Activated CD8-positive, alpha-beta memory T cell treated with anti-CD3 and anti-CD28 coated beads for 1 hour (primary cell): ENCODE measurements at places on chromosomes 5 and 9.

DNA sequence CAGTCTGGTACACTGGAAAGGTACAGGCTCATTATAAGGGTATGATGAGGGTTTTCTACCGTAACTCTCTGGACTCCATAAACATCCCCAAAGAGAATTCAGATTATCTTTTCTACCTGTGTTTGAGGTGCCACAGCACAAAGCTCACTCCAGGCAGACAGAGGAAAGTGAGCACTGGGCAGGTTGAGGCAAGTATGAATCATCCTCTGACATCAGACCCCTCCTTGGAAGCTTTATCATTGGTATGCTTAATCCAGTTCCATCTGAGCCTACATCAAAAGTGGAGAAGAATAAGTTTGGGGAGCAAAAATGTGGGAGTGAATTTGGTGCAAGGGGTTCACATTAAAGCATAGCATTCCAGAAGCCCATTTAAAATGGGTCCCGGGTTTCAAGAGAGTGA lies 21.7 kb downstream of the C9orf152 start:
- no peak for DNase-seq

GRCh38 chr9:134243778-134244467 lies 79.6 kb upstream of the RNU6ATAC start:
- DNase-seq: no peak

DNA sequence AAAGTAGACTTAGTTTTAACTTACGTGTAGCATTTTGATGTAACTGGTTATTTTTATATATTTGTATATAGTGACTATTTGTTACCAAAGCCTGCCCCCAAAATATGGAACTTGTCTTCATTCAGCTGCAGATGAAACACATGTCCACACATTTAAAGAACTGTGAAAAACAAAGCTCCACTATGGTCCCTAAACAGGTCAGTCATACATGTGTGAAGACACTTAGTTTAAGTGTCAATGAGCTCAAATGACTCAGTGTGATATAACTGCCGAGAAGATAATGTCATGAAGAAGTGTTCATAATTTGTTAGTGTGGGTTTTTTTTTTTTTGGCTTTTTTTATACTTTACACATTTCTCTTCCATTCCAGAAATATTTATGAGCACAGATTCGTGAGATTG lies 28.2 kb downstream of the HAVCR1 start:
- no peak for DNase-seq

- no peak for DNase-seq
Measured at GRCh38 chr5:173689171-173689736, 72.8 kb upstream of the BOD1 start.

- DNase-seq: no peak
Measured at GRCh38 chr5:32837211-32837610, 126.1 kb downstream of the NPR3 start.

GRCh38 chr9:31119890-31120454 lies 1264.5 kb upstream of the ACO1 start:
- DNase-seq: peak; percentile 1

- no peak for DNase-seq
Measured at GRCh38 chr9:14258660-14259239, 55.2 kb downstream of the NFIB start.

- DNase-seq: no peak
Measured at GRCh38 chr9:20331095-20331685, 291.1 kb downstream of the MLLT3 start.

DNA sequence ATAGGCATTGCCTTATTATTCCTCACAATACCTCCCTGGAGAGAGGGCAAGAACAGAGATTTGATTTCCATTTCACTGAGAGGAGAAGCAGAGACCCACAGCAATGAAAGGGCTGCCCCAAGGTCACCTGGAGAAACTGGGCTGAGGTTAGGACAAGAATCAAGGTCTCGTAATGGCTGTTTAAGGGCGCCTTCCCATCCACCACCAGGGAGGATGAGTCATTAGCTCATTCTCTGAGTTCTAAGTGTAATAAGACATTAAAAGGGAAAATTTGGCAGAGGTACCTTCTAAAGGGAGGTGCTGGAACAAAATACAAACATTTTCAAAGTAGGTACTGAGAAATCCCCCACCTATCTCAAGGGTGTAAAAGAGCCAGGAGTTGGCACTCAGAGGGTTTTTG lies 52.6 kb upstream of the TCERG1 start:
- no peak for DNase-seq

DNA sequence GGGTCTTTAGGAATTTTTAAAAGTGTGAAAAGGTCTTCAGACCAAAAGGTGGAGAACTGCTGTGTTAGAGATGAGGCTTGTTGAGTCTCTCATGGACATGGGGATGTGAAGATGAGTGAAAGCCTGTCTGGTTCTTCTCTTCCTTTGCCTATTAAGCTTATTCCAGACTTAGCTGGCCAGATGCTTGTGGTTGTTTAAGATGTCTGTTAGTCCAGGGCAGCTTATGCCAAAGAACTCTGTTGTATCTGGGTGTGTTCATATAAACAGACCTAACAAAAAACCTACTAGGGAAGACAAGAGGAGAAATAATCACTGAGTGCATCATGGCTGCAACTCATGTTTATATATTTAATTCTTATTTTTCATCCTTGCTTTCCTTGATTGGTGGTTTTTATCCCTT lies 57.5 kb upstream of the NCS1 start:
- no peak for DNase-seq

- DNase-seq: no peak
Measured at GRCh38 chr5:112491257-112491656, 72.2 kb upstream of the EPB41L4A start.

GRCh38 chr9:32866273-32866672 lies 82.9 kb downstream of the TMEM215 start:
- DNase-seq: no peak

GRCh38 chr5:168204165-168204564 lies 87.3 kb upstream of the WWC1 start:
- no peak for DNase-seq

- no peak for DNase-seq
Measured at GRCh38 chr9:103680581-103680980, 413.5 kb upstream of the SMC2 start.

GRCh38 chr9:70635790-70636189 lies 221.3 kb upstream of the KLF9 start:
- DNase-seq: no peak

DNA sequence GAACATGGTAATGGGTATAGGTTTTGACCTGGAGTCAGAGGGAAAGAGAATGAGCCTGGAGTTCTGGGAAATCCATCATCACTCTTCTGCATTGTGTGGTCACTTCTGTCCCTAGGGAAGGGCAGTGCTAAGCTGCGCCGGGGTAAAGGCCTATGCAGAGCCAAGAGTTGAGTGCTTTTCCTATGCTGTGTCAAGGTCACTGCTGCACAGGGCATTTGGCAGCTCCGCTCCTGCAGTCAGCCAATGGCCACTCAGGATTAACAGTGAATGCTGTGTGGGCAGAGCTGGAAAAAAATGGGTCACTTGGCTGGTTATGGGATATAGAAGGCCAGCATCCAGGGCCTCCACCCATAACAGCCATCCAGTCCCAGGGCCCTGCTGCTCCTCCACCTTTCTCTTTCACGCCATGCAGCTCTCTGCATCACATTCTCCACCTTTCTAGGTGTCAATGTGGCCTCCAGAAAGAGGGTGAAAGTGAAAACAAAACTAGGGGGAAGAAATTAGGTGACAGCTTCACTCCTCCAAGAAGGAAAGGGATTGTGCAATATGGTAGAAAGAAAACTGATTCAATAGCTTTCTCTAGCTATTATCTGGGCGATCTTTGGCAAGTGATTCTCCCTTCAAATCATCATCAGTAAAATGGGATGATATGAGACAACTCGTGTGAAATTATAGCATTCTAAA lies 279.3 kb upstream of the ANKRD55 start:
- no peak for DNase-seq

- DNase-seq: no peak
Measured at GRCh38 chr9:110095161-110095595, 112.8 kb downstream of the C9orf152 start.

DNA sequence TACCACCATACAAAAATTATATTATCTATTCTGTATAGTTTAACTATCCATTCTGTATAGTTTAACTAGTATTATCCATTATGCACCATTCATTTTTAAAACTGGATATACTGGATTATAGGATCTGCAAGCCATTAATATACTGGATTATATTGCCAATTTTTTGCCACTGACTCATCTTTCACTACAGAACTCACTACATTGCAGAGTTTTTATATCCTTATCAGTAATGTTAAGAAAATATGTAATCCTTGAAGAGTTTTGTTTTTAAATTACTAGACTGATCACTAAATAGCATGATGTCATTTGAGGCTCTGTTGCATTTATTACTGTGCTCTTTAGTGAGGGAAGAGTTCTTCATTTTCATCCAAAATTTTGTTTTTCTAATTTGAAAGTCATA lies 109.8 kb upstream of the SNX2 start:
- no peak for DNase-seq

GRCh38 chr9:19127871-19128500 lies 694 bp upstream of the PLIN2 start:
- no peak for DNase-seq

GRCh38 chr5:177369645-177370440 lies 12.1 kb downstream of the RGS14 start:
- DNase-seq: no peak

DNA sequence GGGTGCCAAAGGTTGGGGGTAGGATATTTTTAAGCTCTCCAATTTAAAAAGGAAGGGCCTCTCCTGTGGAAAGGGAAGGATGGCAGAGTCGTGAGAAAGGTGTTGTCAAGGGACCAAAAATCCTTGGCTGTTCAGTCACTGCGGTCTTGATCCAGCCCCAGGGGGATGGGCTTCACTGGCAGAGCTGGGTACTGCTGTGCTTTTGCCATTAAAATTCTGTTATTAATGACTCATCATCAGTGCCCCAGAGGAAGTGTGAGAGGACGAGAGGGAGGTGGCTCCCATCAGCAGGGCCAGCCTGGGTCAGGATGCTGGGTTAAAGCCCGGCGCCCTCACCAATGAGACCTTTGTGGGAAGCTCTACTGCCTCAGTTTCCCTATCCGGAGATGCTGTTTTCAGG lies 16.7 kb downstream of the PCDH12 start:
- no peak for DNase-seq

DNA sequence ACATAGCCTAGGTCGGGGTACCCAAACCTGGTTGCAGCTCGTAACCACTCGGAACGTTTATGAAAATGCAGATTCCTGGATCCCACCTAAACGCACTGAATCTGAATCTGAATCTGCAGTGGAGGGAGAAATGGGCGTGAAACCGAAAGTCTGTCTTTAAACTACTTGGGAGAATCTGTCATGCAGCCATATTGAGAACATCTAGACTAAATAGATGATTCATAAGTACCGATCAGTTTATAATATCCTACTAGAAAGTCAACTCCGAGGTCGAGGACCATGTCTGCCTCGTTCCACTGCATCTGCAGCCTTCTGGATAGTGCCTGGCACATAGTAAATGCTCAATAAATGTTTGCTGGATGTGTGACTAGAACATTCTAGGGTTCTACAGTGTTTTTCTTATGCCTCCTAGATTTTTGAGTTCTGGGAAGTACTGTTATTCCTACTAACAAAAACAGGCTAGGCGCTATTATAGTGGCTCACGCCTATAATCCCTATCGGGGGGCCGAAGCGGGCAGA lies 632 bp downstream of the COQ4 start:
- DNase-seq: no peak

GRCh38 chr5:96412868-96413449 lies 20.1 kb downstream of the PCSK1 start:
- DNase-seq: no peak

DNA sequence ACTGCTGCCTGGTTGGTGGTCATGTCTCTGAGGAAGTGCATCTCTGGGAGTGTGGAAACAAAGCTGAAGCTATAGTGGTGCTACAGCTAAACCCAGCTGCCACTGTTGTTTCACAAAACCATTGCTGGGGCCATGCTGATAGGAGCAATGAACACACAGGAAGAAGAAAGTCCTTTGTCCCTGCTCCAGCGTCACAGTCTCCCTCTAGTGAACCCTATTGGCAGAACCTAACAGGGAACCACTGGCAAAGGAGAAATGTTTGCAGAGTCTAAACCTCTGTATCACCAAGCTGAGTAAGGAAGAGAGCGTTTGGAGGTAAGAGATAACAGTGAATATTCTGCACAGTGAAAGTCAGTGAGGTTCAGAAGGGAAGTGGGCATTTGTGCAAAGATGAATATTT lies 244.0 kb downstream of the YTHDC2 start:
- DNase-seq: no peak

- no peak for DNase-seq
Measured at GRCh38 chr5:80234116-80234948, 21.5 kb downstream of the SERINC5 start.

GRCh38 chr9:3431890-3432289 lies 93.9 kb downstream of the RFX3 start:
- DNase-seq: no peak

DNA sequence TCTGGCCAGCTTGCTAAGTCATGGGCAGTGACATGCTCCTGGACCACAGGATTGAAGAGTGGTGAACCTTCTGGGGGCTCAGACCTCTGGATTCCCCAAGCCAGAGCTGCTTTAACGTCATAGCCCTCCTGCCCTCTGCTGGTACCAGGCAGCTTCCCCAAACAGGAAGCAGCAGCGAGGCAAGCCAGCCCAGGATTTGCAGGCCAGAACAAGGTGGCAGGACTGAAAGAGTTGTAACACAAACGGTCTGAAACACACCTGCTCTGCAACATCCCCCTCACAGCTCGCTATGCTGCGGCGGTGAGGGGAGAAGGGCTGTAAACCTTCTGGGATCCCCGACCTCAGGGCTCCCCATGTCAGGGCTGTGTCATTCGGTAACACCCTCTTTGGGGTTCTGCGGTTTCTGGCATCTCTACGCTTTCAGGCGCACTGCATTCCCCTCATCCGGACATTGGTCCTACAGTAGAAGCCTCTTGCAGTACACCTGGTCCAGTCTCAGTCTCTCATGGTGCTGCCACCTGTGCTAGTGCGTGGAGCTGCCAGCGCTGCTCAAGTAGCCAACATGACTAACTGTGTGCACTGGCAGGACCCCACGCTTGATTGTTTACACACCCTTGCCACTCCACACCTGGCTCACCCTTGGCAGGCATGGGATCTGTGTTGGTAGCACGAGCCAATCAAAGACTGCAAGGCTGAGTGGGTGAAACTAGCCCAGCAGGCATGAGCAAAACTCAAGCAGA lies 893.3 kb downstream of the PTPRD start:
- DNase-seq: no peak

DNA sequence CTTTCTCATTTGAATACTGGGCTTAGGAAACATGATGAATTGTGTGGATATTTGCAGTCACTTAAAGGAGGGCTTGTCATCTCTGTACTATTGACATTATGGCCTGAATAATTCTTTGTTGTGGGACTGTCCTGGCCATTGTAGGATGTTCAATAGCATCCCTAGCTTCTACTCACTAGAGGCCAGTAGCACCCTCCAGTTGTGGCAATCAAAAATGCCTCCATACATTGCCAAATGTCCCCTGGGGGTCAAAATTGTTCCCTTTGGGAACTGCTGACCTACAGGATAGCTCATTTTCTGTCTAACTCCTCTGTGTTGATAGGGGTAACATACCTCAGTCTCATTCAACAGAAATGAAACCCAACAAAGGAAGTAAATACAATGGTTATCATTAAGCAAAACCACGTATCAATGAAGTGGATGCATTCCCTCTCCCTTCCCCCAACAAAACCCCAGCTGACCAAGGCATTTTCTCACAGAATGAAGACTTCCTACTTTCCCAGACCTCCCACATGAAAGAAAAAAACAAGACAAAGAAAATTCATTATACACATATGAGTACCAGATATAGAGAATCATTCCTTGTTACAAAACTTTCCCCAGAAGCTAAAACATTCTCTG lies 18.1 kb downstream of the FYB1 start:
- DNase-seq: no peak
